Activated B cell treated with CpG ODN at 0.5 μM for 24 hours (primary cell): ENCODE measurements at places on chromosomes 7 and 10.

GRCh38 chr10:65231148-65231547 is 1694.7 kb upstream of the LRRTM3 start:
- DNase-seq = no peak

GRCh38 chr10:131312478-131312836 is 936 bp upstream of the TCERG1L start:
- no peak for DNase-seq

DNA sequence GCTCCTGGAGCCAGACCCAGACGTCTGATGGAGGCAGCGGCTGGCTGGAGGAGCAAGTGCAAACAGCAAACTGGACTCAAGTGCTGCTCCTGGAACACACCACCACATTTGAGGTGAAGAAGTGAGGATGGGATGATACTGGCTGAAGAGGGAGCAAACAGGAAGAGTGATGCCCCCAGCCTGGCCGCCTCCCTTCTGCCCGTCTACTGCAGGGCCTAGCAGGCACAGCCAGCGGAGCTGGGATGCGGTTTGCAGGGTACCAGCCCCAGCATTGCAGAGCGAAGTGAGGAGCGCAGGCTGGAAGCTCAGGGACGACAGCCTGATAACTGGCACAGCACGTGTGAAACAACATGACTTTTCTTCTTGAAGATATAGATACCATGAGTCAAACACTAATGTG is 111.8 kb upstream of the ZNF32 start:
- no peak for DNase-seq

- no peak for DNase-seq
These were observed 34.6 kb downstream of the RHEB start for GRCh38 chr7:151484971-151485707.

DNA sequence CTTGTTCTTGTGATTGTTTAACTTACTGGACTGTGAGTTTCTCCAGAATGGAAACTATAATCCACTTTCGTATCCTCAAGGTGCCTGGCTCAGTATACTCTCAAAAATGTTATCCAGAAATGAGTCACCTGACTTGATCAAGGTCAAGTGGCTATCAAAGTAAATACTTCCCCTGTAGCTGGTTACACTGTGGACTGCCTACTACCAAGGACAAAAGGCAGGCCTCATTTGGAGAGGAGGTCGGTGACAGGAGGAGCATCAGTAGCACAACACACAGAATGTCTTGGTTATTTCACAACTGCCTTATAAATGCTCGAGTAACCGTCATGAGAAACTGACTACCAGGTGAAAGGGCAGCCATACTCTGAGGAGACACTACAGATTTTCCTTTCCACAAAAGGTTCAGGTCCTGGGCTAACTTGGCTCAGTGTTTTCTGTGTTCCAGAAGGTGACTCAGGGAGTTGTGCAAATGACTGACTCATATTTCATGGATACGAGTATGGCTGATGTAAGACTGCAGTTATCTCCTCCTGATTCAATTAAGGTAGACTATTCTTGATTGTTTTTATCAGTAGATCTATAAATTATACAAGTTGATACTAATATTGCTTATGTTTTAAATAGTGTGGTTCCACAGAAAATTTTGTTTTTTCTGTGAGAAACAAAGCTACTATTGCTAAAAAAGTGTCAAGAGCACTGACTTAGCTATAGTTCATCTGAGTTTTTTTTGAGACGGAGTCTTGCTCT is 4.2 kb upstream of the CCNY start:
- no peak for DNase-seq

DNA sequence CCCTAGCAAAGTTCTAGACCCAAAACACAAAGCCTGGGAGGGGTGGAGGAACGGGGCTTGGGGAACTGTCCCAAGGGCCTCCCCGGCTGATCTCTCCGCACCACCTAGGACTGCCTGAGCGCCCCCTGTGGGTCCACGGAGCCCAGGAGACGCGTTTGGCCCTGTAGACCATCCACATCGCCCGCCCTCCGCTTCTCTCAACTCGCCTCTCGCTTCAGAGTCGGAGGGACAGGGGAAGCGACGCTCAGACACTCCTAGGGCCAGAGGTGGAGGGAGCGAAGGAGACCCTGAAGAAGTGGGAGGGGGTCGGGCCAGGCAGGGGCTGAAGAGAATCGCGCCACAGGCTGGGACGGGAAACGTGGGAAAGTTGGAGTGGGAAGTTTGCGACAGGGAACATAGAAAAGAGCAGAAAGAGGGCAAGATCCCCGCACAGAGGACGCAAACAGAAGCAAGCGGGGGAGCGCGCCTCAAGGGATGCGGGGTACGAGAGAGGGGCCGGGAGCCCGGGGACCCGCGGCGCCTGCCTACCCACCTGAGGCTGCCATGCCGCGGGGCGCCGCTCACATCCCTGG is 378 bp downstream of the PIK3AP1 start:
- peak; percentile 79 for DNase-seq

DNA sequence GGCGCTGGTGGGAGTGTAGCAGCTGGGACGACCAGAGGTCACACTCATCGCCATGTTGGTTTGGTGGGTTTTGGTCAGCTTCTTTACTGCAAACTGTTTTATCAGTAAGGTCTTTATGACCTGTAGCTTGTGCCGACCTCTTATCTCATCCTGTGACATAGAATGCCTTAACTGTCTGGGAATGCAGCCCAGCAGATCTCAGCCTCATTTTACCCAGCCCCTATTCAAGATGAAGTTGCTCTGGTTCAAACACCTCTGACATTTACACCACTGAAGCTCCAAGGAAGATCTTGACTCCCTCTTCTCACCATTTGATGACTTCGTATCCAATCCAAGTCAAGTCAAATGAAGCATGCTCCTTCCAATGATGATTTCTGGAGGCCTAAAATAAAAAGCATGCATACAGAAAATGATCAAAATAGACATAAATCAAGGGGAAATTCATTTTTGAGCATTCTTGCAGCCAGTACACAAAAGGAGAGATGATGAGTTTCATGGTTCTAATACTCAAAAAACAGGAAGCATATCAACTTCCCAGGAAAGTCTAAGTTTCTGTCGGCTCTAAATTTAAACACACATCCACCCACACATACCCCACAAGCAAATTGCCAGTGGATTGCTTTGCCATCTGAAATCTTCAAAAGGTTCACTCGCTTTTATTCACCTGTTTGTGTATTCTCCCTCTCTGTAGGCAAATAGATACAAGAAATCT is 2.4 kb upstream of the PSMG3 start:
- no peak for DNase-seq

GRCh38 chr7:83617858-83618257 is 31.1 kb downstream of the SEMA3E start:
- no peak for DNase-seq

- no peak for DNase-seq
These were observed 95.5 kb downstream of the CUL2 start for GRCh38 chr10:34994565-34995142.

GRCh38 chr10:116699049-116699448 is 43.3 kb downstream of the HSPA12A start:
- DNase-seq = no peak

DNA sequence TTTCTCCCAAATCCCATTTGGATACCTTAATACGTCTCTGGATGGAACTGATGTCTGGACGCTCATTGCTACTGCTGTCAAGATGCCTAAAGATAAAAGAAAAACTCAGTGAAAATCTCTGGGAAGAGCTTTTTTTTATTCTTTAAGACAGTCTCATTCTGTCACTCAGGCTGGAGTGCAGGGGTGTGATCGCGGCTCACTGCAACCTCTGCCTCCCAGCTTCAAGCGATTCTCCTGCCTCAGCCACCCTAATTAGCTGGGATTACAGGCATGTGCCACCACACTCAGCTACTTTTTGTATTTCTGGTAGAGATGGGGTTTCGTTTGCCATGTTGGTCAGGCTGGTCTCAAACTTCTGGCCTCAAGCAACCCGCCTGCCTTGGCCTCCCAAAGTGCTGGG is 102.2 kb downstream of the NT5C2 start:
- DNase-seq = no peak

- DNase-seq = no peak
These were observed at the start of gene MARVELD1 for GRCh38 chr10:97713339-97713825. TSS of gene MARVELD1 (plus strand) at chr10:97713730. CDS start at chr10:97713877, 147 bp downstream.

GRCh38 chr10:38147686-38148085 is 53.5 kb downstream of the ZNF37A start:
- no peak for DNase-seq

DNA sequence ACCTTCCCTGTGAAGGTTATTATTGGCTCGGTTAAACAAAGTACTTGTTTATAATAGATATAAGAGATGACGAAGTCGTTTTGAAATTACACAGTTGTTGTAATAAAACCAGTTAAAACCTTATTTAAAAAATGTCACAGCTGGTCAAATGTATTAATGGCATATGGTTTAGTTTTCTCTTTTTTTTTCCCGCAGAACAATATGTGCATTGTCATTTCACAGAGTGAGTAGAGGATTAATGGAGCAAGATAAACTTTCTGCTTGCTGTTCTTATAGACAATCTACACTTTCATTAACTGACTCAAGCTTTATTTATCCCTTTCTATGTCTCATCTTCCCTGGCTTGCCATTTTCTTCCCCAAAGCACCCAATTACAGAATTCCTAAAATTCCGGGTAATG is 404.3 kb upstream of the NPVF start:
- no peak for DNase-seq

DNA sequence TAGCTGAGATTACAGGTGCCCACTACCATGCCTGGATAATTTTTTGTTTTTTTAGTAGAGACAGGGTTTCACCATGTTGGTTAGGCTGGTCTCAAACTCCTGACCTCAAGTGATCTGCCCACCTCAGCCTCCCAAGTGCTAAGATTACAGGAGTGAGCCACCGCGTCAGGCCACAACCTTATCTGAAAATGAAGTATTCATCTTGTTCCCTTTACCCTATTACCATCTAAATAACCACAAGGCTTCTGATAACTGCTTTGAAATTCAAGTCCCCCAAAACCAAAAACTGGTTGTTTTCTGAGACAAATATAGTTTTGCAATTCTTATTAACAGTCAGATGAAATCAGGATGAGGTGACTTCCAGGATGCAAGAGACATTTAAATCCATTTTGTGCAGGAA is 2.4 kb downstream of the TCTN3 start:
- no peak for DNase-seq

GRCh38 chr10:97180363-97180755 is 5.4 kb downstream of the SLIT1 start:
- DNase-seq = no peak

- no peak for DNase-seq
These were observed 39.1 kb upstream of the BET1 start for GRCh38 chr7:94043299-94043698.

DNA sequence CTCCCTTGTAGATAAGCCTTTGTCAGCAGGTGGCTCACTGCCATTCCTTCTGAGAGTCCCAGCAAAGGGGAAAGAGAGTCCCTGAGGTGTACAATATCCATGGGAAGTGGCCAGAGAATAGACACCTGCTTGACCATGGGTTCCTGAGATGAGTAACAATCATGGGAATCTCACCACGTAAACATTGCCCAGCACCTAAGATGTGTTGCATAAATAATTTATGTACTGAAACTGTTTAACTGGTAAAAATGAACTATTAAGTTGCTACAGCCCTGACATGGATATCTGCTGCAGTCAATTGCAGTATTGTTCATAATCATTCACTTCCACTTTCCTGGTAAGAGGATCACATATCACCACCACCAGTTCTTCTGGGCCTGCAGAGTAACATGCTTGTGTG is 123.8 kb upstream of the INHBA start:
- DNase-seq = no peak

- no peak for DNase-seq
These were observed 21.2 kb downstream of the TECTB start for GRCh38 chr10:112304267-112304859.
